ENCODE measurements at places on chromosomes 7 and 10.

DNA sequence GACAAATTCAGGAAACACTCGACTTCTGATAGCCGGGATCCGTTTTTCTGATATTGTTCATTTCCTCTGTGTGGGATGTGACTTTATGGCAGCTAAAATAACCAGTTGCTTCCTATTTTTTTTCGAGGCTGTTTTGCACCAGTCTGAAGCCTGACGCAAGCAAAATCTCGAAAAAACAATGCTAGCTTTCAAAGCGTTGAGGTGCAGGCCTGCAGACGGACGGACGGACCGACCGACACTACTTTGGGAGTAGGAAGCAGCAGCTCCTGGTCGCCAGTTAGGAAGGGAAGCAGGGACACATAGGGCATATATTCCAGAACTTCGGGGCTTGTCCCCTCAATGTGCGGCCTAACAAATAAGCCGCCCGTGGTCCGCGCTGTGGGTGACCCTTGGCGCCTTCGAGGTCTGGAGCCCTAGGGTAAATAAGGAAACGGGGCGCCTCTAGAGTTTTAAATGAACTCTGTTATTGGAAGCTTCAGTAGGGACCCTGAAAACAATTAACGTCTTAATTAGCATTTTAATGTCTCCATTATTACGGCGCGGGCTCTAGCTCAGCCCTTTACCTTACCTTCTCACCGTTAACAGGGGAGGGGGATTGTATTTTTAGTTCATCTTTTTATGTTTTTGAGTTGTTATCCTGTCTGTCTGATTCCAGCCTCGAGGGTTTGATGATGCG lies 1.3 kb downstream of the HHEX start:
- no peak for DNase-seq

- no peak for DNase-seq
These were observed 33.5 kb upstream of the TECTB start for GRCh38 chr10:112249722-112250121.

DNA sequence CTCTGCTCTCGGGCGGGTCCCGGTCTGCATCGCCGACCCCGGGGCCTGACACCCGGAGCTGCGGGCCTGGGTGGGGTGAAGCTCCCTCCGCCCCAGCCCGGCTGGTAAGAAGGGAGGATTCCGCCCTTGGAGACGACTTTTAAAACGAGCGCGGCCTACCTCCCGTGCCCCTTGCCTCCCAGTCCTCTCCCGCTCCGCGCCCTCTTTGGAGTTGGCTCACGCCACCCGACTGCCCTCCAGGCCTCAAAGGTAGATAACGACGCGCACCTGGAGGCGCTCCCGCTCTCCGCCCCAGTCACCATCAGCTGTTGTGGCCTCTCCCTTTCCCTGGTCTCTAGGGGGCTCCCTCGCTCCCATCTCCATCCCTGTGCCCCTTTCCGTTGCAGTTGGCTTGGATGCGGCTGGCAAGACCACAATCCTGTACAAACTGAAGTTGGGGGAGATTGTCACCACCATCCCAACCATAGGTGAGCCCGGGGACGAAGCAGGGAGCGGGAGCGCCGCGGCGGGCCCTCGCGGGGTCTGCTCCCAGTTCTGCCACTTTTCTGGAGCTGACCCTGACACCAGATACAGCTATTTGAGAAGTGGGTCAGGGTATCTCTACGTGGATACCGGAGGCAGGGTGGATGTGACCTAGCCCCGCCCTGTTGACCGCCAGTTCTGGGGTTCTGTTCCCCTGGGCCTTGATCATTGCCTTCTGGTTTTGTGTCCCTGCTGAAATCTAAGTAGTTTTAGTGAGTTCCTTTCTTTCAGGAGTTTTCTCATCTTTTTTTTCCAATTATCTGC lies 679 bp downstream of the ARF5 start:
- DNase-seq: no peak

DNA sequence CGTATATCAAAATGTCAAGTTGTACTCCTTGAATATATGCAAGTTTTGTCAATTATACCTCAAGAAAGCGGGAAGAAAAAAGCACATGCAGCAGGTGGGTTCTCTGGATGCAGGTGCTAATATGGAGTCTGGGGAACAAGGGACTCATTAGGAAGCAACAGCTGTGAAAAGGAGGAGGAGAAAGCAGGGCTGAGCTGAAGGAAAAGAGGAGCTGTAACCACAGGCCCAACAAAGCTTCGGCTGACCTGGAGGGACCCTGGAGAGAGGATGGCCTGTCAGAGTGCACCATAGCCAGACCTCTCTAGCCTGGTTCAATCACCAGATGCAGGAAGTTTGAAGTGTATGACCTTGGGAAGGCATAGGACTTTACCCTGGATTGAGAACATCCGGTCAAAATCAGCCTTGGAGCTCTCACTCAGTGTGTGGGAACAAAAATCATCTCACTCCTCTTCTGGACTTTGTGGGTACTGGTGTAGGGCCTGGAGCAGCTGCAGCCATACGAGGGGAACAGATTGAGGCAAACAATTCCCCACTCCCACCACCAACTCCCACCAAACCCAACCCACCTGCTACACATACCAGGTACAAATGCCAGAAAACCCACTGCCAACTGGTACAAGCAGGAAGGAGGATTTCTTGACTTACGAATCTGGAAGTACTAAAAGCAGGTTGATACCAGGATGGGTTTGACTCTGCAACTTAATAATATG lies 36.7 kb downstream of the NPTX2 start:
- no peak for DNase-seq

DNA sequence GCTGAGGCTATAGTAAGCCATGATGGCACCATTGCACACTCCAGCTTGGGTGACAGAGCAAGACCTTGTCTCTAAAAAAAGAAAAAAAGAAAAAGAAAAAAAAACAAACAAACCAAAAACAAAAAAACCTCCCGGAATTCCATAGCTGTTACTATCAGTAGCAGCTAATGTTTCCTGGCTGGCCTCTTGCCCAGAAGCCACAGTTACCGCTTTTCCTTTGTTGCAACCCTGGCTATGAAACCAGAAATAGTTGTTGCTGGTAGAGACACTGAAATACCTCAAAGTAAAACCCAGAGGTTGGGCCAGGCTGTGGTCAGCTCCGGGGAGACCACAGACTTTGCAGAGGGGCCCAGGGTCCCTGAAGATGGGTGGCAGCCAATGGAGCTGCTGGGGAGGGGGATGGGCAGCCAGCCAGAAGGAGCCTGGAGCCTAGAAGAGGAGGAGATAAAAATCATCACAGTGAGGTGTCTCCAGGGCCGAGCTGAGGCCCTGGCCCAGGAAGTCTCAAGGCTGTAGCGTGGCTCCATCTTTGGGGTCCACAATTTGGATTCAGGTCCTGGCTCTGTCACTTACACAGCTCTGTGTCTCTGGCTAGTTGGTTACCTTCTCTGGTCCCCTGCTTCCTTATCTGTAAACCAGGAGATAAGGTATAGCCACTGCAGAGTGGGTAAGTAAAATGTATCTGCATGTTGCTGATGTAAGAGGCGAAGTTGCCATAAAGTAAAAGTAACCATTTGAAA lies 3.4 kb upstream of the CHST12 start:
- no peak for DNase-seq

GRCh38 chr7:24910551-24911212 lies 69.3 kb downstream of the OSBPL3 start:
- DNase-seq: no peak

GRCh38 chr7:128390871-128391565 lies 18.8 kb downstream of the IMPDH1 start:
- DNase-seq: no peak

GRCh38 chr7:126978865-126979264 lies 273.9 kb downstream of the GRM8 start:
- no peak for DNase-seq
